ENCODE measurements at places on chromosomes 16 and 17. TPM values are rescaled to one million over a fixed set of nuclear protein-coding genes. Genes with fewer than 3 reads are reported as not detected.

The MPP3 gene
- total RNA-seq = 0.62 TPM

The MAPT gene
- total RNA-seq = 1.5 TPM

- H3K4me3 ChIP-seq = no peak overlapping the region
- no peak overlapping the region for H3K27ac ChIP-seq
- H3K27me3 ChIP-seq = peaks cover 24% of the 10 kb centered on the region
- H3K36me3 ChIP-seq = no peaks in the 10 kb centered on the region
Measured at GRCh38 chr16:2956579-2956956, 7.5 kb upstream of the KREMEN2 start.

DNA sequence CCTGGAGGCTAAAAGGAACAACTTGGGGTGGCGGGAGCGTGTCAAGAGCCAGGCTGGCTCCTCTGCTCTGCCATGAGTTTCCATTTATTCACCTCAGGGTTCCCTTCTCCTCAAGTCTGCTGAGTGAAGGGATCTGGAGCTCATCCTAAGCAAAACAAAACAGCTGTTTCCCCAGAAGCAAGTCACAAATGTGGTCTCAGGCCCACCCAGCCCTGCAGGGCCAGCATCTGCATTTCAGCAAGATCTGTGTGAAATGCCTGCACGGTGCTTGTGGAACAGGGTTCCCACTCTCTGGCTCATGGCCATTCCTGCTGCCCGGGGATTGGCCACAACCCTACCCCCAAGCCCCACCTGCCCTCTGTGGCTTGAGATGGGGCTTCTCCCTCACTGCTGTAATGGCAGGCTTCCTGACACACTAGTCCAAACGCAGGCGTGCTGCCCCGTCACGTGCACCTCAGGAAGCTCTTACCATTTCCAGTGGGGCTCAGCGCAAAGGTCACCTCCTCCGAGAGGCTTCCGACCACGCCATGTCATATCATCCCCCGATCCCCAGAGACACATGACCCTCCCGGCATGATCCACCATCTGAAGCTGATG lies 2.3 kb downstream of the SLC38A8 start:
- H3K27me3 ChIP-seq = peaks cover 12% of the 10 kb centered on the region
- no peaks in the 10 kb centered on the region for H3K36me3 ChIP-seq
- H3K4me3 ChIP-seq = no peak overlapping the region
- H3K27ac ChIP-seq = no peak overlapping the region

GRCh38 chr17:50758989-50759544 lies 8.3 kb downstream of the ANKRD40CL start:
- DNase-seq = no peak
- peaks cover 2% of the 10 kb centered on the region for H3K4me1 ChIP-seq
- no peak overlapping the region for H3K4me3 ChIP-seq
- peaks cover 3% of the 10 kb centered on the region for H3K27me3 ChIP-seq
- no peak overlapping the region for H3K27ac ChIP-seq
- H3K36me3 ChIP-seq = peaks cover 6% of the 10 kb centered on the region

- DNase-seq = no peak
- no peaks in the 10 kb centered on the region for H3K4me1 ChIP-seq
- no peak overlapping the region for H3K27ac ChIP-seq
- H3K27me3 ChIP-seq = no peaks in the 10 kb centered on the region
- no peak overlapping the region for H3K4me3 ChIP-seq
Measured at GRCh38 chr16:70255574-70255973, 3.8 kb upstream of the EXOSC6 start.

DNA sequence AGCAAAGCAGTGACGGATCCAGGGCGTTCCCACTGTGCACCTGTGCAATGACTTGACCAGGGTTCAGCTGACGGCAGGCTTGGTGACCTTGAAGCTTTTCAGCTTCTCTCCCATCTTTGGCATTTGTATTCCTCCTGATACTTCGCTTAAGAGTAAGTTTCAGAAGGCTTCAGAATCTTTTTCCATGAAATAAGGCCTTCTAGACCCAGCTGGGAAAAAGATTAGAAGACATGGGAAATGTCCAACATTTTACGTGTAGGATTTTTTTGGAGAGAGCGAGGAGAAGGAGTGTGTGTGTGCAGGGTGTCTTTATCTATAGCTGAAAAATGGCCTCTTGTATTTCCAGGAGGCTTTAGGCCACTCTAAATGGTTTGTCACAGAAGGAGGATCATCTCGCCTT lies 104.1 kb downstream of the BANP start:
- no peak overlapping the region for H3K27ac ChIP-seq
- peaks cover 3% of the 10 kb centered on the region for H3K36me3 ChIP-seq
- no peak overlapping the region for H3K4me3 ChIP-seq
- H3K4me1 ChIP-seq = no peaks in the 10 kb centered on the region
- DNase-seq = no peak

DNA sequence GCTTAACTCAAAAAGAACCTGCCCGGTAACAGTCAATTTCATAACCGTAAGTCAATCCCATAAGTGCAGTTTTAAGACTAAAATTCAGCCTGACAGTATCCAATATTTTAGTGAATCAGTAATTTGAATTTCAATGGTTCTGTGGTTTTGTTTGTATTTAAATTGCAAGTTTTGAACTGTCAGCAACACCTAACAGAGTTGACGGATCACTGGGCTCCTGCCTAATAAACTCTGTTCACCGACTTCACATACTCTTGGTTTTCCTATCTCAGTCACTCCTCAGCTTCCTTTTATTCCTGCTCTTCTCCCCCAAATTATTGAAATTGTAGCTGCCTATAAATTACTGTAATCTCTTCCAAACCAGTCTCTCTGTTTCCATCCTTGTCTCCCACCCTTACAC lies 12.5 kb downstream of the SIAH1 start:
- H3K4me1 ChIP-seq = peaks cover 16% of the 10 kb centered on the region
- DNase-seq = no peak
- no peak overlapping the region for H3K27ac ChIP-seq
- H3K4me3 ChIP-seq = no peak overlapping the region

The KRTAP3-1 gene
- total RNA-seq = not detected

The MYH11 gene
- not detected for total RNA-seq

The CRYM gene
- total RNA-seq = not detected

The TBC1D3D gene
- 0.24 TPM for total RNA-seq

The TBX21 gene
- total RNA-seq = 58.2 TPM

The CTRB1 gene
- not detected for total RNA-seq

DNA sequence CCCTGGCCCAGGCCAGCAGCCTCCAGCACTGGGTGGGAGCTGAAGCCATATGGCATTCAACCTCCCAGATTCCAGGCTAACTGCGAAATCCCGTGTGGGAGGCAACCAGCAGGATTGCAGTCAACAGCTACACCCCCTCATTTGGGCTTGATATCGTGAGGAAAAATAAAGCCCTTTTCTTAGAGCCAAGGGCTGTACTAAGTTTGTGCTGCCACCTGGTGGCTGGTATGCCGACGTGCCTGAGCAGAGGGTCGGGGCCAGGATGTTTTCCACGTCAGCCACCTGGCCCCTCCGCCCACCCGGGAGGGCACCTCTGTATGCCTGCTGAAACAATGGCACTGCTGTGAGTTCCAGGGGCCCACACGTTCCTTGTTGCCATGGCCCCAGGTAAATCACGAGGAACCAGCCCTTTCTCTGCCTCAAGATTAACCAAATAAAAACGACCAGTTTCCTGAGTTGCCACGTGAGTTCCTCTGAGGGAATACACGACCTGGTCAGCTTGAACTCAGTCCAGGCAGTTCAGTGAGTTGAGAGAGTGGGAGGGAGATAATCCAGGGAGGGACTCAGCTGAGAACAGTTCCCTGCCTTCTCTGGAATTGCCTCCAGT lies 9.0 kb downstream of the TMEM98 start:
- no peaks in the 10 kb centered on the region for H3K36me3 ChIP-seq
- peak; percentile 74 for DNase-seq
- H3K4me3 ChIP-seq = no peak overlapping the region
- H3K27ac ChIP-seq = no peak overlapping the region
- peaks cover 6% of the 10 kb centered on the region for H3K4me1 ChIP-seq
- H3K27me3 ChIP-seq = peaks cover 27% of the 10 kb centered on the region

GRCh38 chr17:67718325-67718941 lies 697 bp downstream of the NOL11 start:
- peak; percentile 52 for DNase-seq
- no peaks in the 10 kb centered on the region for H3K27me3 ChIP-seq
- H3K4me3 ChIP-seq = peak overlapping the region; percentile 94
- H3K27ac ChIP-seq = peak overlapping the region; percentile 93

The TNFRSF13B gene
- not detected for total RNA-seq

- H3K4me3 ChIP-seq = no peak overlapping the region
- H3K36me3 ChIP-seq = no peaks in the 10 kb centered on the region
- no peaks in the 10 kb centered on the region for H3K27me3 ChIP-seq
- no peak overlapping the region for H3K27ac ChIP-seq
Measured at GRCh38 chr16:82370282-82370681, 200.3 kb upstream of the MPHOSPH6 start.

GRCh38 chr16:31333686-31334649 lies 21.0 kb upstream of the ITGAX start:
- peaks cover 33% of the 10 kb centered on the region for H3K27me3 ChIP-seq
- H3K36me3 ChIP-seq = no peaks in the 10 kb centered on the region
- DNase-seq = peak; percentile 40
- no peak overlapping the region for H3K27ac ChIP-seq

DNA sequence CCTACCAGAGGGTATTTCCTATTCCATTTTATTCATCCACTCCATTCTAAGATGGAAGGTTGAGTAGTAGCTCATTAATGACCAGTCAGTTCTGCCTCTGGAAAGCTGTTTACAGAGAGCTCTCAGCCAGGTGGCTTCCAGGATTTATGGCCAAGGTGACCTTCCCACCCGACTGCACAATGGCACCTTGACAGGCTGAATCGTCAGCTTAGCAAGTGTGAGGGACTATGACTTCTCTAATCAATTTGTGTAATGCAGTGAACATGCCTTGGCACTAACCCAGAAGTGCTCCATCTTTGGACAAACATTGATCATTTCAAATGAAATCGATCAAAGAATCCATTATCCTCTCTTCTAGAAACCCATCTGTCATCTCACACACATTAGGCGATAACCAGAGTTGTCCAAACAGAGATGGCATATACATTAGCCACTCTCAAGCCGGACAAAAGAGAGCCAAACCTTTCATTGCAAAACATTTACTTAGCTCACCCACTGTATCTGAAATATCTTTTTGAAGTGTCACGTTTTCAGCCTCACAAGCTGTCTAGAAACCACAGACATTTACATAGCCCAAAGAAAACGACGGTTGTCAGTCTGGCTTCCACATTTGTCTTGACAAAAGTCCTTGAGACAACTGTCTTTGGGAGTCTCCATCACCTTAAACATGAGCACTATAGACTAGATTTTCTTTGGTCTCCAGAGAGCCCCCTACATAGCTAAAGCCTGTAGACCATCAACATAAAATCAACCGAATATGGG lies 35.6 kb downstream of the CLEC3A start:
- no peaks in the 10 kb centered on the region for H3K4me1 ChIP-seq
- no peak overlapping the region for H3K4me3 ChIP-seq
- no peak for DNase-seq
- peaks cover 3% of the 10 kb centered on the region for H3K27me3 ChIP-seq

DNA sequence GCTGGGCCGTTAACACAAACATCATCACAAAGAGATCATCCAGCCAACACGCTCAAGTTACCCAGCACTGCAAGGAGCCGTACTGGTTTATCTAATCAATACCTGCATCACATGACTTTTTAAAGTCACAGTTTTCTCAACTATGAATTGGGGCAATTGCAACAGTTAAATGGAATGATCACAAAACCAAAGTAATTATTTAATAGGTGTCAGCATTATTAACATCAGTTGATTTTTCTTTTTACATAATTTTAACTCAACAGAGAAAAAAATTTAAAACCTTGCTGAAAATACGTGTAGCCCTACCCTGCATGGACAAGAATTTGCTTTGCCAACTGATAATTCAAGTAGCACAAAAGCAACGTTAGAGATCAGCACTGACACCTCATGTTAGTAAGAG lies 95.7 kb upstream of the SOX9 start:
- H3K4me1 ChIP-seq = peaks cover 12% of the 10 kb centered on the region
- H3K4me3 ChIP-seq = no peak overlapping the region
- DNase-seq = no peak
- H3K27ac ChIP-seq = no peak overlapping the region

- DNase-seq = no peak
- no peak overlapping the region for H3K4me3 ChIP-seq
- H3K36me3 ChIP-seq = peaks cover 6% of the 10 kb centered on the region
- peaks cover 5% of the 10 kb centered on the region for H3K4me1 ChIP-seq
- no peaks in the 10 kb centered on the region for H3K27me3 ChIP-seq
Measured at GRCh38 chr17:78210111-78210510, 3.9 kb upstream of the BIRC5 start.

The WWP2 gene
- 35.8 TPM for total RNA-seq

GRCh38 chr17:7559320-7560171 lies 996 bp downstream of the TNFSF13 start:
- peak overlapping the region; percentile 36 for H3K27ac ChIP-seq
- no peak overlapping the region for H3K4me3 ChIP-seq
- no peaks in the 10 kb centered on the region for H3K27me3 ChIP-seq
- peaks cover 37% of the 10 kb centered on the region for H3K4me1 ChIP-seq
- no peak for DNase-seq

GRCh38 chr17:47862621-47863440 lies 11.9 kb upstream of the SP6 start:
- no peak for DNase-seq
- H3K27me3 ChIP-seq = peaks cover 4% of the 10 kb centered on the region
- H3K4me3 ChIP-seq = no peak overlapping the region
- peaks cover 25% of the 10 kb centered on the region for H3K4me1 ChIP-seq
- H3K36me3 ChIP-seq = no peaks in the 10 kb centered on the region

The TMIGD1 gene
- not detected for total RNA-seq

The PRDM7 gene
- total RNA-seq = not detected

DNA sequence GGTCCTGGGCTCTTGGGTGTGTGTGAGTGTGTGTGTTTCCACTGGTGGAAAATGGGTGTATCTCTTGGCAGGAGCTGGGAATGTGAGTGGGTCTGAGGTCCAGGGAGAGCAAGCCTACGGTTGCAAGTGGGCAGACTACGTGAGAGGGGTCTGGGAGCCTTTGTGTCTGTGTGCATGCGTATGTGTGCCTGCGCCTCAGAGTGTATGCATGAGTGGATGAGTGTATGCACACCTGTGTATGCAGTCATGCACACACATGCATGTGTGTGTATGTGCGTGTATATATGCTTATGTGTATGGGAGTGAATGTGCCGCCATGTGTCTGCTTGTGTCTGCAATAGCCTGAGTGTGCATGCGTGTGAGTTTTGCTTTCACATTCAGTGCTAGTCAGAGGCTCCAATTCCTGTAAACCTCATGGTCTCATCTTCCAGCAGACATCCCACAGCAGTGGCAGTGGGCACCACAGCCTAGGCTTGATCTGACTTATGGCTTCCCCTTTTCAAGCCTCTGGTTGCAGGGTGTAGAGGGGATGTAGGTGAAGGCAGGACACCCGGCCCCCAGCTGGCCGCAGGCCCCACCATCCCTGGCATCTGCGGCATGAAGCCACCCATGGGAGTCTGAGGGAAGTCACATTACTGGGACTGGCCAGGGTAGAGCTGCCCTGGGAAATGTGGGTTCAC lies 19.7 kb upstream of the RMI2 start:
- DNase-seq = peak; percentile 60
- no peaks in the 10 kb centered on the region for H3K36me3 ChIP-seq
- H3K4me3 ChIP-seq = no peak overlapping the region
- peaks cover 49% of the 10 kb centered on the region for H3K4me1 ChIP-seq
- peak overlapping the region; percentile 64 for H3K27ac ChIP-seq
- H3K27me3 ChIP-seq = no peaks in the 10 kb centered on the region

The KRT31 gene
- total RNA-seq = not detected
